ENCODE measurements at places on chromosomes 5 and 9.

- DNase-seq: no peak
These were observed 169.3 kb downstream of the NTRK2 start for GRCh38 chr9:84838879-84839278.

GRCh38 chr5:38922199-38922598 is 76.4 kb downstream of the OSMR start:
- peak; percentile 76 for DNase-seq

- no peak for DNase-seq
These were observed 202.9 kb downstream of the SGCD start for GRCh38 chr5:156529892-156530291.

DNA sequence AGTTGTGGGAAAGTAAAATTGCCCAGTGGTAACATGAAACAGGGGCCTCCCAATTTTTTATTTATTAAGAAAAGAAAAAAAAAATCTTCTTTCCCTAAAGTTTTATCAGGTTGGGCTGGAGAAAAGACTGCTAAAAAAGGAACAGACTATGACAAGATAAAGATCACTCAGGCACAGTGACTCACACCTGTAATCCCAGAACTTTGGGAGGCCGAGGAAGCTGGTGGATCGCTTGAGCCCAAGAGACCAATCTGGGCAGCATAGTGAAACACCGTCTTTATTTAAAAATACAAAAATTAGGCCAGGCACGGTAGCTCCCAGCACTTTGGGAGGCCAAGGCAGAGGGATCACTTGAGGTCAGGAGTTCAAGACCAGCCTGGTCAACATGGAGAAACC is 312.5 kb downstream of the CETN3 start:
- DNase-seq: no peak

- DNase-seq: no peak
These were observed 2.2 kb downstream of the NSMF start for GRCh38 chr9:137456864-137457405.

DNA sequence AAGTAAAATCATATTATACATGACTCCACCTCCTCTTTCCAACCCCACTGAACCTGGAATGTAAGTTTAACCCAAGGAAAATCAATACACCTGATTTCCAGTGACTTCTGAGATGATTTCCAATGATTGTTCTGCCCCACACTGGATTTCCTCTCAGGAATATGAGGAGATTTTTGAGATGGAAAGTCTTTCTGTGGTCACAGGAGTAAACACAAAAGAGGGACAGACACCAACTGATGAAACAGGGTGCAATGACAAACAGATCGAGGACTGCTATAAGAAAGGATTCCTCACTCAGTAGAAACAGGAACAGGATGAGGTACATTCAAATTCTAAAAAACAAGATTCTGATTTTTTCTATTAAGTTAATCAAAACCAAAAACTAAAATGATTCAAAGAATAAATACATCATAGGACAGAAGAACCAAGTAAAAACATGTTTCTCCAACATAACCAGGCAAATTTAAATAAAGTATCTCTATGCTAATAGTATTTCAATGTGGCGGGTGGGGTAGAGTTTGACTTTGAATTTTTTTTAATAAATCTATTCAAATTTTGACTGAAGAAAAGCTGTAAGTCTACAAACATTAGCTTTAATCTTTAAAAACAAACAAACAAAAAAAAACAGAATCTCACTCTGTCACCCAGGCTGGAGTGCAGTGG is 42.1 kb downstream of the DTWD2 start:
- DNase-seq: no peak

GRCh38 chr5:154683101-154683880 is 71.9 kb upstream of the LARP1 start:
- DNase-seq: no peak

DNA sequence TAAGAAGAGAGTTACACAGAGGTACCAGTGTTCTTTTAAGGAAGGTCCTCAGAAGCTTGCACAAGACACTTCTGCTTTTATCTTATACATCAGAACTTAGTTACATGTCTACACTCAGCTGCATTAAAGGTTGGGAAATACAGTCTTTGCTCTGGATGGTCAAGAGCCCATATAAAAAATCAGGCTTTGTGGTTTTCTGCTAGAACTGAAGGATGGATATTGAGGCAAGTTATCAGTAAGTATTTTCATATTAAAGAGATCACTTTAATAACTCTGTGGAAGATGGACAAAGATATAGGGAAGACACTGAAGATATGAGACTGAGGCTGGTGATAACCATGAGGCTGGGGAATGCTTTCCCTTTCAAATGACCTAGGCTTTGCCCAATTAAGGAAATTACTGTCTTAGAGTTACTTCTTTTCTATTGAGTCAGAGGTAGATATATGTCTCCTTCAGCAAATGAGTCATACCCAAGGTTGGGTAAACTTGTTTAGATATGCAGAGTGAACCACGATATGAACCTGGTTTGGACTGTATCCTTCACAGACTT is 87.0 kb upstream of the TNC start:
- DNase-seq: no peak

DNA sequence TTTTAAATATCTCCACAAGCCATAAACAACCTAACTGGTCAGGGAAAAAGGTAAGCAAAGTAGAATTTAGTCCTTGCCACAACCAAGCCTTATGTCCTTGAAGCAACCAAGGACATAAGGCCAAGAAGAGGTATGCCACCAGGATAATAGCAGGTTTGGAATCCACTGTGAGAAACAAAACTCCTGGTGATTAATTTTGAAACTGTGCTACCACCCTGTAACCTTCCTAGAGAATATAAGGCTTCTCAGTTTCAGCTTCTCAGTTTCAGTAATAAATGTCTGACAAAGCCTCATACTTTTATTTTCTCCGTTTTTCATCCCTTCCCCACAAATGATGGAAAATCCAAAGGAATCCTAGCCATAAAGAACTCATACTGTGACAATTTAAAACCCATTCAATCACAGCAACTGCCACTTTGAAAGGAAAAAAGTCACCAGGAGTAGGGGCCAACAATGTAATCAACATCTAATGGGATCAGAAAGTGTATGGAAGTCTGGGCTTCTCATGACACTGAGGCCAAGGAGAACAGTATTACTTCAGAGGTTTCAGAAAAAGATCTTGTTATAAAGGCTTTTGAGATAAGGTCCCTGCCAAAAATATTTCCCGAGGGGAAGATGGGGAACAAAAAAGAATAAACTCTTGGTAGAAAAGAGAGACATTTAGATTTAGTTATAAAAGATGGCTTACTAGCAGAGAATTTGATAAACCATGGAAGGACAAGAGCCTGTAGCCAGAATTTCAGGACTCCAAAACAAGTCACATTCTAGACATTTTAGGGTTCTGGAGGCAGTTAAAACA is 189.2 kb downstream of the TSSK1B start:
- peak; percentile 38 for DNase-seq
